ENCODE measurements at places on chromosomes 2 and 18.

DNA sequence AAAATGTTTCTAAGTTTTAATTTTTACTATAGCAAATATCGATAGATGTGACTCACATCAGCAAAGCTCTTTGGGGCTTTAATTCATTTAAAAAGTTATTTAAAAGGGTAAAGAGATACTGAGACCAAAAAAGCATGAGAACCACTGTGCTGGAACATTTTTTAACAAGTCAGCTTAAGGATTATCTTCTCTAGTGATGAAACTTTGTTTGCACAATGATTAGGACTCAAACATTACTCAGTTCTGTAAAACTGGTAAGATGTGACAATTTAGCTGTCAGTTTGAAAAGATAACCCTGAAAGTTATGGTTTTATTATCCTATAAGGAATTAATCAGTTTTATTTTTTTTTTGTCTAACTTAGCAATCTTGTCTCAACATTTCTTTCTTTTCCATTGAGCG, 301.4 kb downstream of the TSN start:
- no peak for DNase-seq

DNA sequence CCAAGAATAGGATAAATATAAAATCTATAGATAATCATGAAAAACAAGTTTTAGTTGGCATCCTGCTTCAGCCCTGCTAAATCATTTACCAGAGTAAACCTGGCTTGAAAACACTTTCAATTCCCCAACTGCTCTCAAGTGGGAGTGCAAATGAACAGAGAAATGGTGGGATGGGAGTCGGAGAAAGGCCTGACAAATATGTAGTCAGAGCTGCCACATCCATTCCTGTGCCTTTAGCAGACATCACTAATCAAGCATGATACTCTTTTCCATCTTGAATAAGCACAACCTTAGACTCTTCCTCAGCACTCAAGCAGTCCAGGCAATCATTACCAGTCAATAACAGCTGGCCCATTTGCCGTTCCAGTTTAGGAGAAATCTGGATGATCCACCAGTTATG, 101.3 kb downstream of the ANKRD44 start:
- DNase-seq = no peak

- DNase-seq = no peak
Observed at GRCh38 chr18:58468191-58468590, 160.7 kb downstream of the ALPK2 start.

- DNase-seq = no peak
Observed at GRCh38 chr2:99609851-99610381, 120.1 kb upstream of the REV1 start.

GRCh38 chr2:46404181-46404759, 75.1 kb upstream of the TMEM247 start:
- DNase-seq = no peak

DNA sequence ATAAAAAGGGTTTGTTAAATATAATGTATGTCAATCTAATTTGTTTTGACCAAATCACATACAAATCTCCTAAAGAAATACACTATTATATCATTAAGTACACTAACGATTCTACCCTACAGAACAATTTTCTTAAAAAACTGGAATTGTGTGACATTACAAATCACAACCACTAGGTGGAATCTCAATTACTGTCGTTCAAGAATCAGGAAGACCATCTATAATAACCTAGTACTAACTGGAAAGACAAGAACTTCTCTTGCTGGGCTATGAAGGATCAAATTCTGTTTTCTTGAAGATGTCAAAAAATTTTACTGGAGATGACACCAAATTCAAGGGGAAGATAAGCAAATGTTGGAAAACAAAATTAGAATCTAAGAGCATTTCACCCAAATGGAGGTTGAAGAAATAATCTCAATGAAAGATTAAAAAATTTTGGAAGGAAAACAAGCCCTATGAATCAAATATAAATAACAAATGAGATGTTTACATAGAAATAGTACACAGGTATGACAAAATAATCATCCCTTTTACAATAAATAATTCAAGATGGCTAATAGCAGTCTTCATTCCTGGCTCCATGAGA, 110.9 kb downstream of the STK39 start:
- DNase-seq = no peak

GRCh38 chr2:19801367-19802080, 100.3 kb downstream of the TTC32 start:
- DNase-seq = peak; percentile 86

GRCh38 chr18:11521853-11522252, 87.5 kb upstream of the SLC35G4 start:
- DNase-seq = no peak

DNA sequence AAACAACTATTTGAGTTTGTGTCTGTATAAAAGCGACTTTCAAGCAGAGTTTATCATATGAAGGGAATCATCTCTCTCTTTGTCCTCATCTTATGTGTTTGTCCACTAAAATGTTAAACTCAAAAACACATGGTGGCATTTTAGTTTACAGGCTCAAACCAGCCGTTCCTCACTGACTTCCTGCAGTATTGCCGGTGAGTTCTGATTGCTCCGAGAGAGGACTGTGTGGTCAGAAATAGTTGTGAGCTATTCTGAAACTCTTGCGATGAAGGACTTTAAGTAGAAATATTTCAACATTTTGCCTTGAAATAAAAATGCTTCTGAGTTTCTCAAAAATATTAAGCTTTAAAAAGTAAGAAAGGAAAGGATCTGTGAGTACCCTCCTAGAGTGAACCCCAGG, 163.2 kb upstream of the CAVIN2 start:
- no peak for DNase-seq
